ENCODE measurements at places on chromosomes 16 and 17. TPM values are rescaled to one million over a fixed set of nuclear protein-coding genes. Genes with fewer than 3 reads are reported as not detected.

DNA sequence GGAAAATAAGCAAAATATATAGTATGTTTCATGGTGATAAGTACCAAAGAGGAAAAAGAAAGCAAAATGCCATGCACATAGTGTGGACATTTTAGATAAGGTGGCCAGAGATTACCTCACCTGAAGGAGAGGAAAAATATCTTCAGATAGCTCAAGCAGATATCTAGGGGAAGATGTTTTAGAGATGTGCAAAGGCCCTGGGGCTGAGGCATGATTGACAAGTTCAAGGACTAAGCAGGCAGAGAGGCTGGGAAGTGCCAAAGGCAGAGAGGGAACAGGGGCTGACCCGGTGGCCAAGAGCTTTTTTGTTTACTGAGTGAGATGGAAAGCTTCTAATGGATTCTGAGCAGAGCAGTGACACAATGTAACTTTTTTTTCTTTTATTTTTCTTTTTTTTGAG, 4.4 kb upstream of the MT4 start:
- H3K27me3 ChIP-seq: peaks cover 28% of the 10 kb centered on the region
- peaks cover 2% of the 10 kb centered on the region for H3K4me1 ChIP-seq
- H3K36me3 ChIP-seq: no peaks in the 10 kb centered on the region
- H3K4me3 ChIP-seq: no peak overlapping the region
- DNase-seq: no peak
- H3K27ac ChIP-seq: no peak overlapping the region

- H3K27ac ChIP-seq: peak overlapping the region; percentile 97
- H3K27me3 ChIP-seq: no peaks in the 10 kb centered on the region
- H3K36me3 ChIP-seq: peaks cover 30% of the 10 kb centered on the region
Observed at GRCh38 chr17:58336456-58337209, 8.0 kb upstream of the TSPOAP1 start.

DNA sequence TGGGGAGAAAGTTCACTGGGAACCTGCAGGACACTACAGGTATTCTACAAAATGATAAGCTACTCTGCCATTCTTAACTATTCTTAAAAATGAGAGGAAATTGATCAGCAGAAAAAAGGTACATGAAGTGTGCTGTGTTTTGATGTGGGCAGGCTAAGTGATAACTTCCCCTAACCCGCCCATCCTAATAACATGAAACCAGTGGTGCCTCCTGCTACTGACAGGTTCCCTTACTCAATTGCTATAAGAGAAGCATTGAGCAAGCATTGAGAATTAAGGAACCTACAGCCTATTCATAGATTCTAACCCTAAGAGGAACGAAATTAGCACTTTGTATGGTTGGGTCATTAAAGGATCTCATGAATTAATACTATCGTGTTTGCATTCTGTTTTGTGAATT, 18.9 kb downstream of the XYLT1 start:
- peaks cover 45% of the 10 kb centered on the region for H3K4me1 ChIP-seq
- peak overlapping the region; percentile 6 for H3K4me3 ChIP-seq
- peaks cover 26% of the 10 kb centered on the region for H3K36me3 ChIP-seq
- DNase-seq: no peak

- no peaks in the 10 kb centered on the region for H3K27me3 ChIP-seq
- H3K36me3 ChIP-seq: peaks cover 6% of the 10 kb centered on the region
Observed at GRCh38 chr16:56684926-56685590, 2.8 kb downstream of the MT1X start.

GRCh38 chr17:17090642-17091103, 48.4 kb downstream of the MPRIP start:
- H3K36me3 ChIP-seq: peaks cover 11% of the 10 kb centered on the region
- DNase-seq: no peak
- H3K4me1 ChIP-seq: peaks cover 22% of the 10 kb centered on the region
- H3K27me3 ChIP-seq: no peaks in the 10 kb centered on the region
- no peak overlapping the region for H3K4me3 ChIP-seq

DNA sequence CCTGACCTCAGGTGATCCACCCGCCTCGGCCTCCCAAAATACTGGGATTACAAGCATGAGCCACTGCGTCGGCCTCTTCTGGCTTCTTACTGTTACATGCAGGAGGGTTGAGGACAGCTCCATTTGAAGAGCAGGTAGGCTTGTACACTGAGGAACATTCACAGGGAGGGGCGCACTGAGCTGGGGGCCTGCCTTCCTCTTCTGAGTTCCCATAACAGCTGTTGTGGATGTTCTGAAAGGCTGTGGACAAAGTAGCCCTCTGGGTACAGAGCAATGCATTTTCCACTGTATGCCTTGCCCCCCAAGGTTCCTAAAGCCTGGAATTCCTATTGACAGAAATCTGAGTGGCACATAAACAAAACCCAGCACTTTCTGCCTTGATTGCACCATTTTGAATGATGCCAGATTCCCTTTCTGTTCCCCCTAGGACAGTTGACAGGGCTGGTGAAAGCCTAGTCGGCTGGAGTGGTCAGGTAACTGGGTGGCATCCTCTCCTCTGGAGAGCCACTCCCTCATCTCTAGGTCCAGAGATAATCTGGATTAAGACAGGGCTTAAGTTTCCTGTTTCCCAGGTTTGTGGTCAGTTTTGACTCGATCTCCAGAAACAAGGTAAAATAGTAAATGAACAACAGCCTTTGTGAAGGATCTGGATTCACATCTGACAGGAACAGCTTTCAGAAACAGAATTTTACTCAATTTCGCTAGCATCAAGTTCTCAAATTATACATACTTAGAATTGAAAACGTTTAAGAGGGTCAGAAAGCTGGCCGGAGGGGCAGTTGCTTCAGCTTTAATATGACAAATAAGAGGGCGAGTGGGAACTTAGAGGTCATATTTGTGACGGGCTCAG, 1.3 kb upstream of the CDK5R1 start:
- H3K4me1 ChIP-seq: peaks cover 27% of the 10 kb centered on the region
- H3K27me3 ChIP-seq: no peaks in the 10 kb centered on the region
- peak overlapping the region; percentile 39 for H3K27ac ChIP-seq
- no peak for DNase-seq
- H3K36me3 ChIP-seq: peaks cover 21% of the 10 kb centered on the region
- peak overlapping the region; percentile 55 for H3K4me3 ChIP-seq

- H3K27ac ChIP-seq: peak overlapping the region; percentile 96
- peaks cover 22% of the 10 kb centered on the region for H3K36me3 ChIP-seq
- peak overlapping the region; percentile 93 for H3K4me3 ChIP-seq
- no peaks in the 10 kb centered on the region for H3K27me3 ChIP-seq
Observed at GRCh38 chr17:10698096-10698818, 863 bp downstream of the ADPRM start.

DNA sequence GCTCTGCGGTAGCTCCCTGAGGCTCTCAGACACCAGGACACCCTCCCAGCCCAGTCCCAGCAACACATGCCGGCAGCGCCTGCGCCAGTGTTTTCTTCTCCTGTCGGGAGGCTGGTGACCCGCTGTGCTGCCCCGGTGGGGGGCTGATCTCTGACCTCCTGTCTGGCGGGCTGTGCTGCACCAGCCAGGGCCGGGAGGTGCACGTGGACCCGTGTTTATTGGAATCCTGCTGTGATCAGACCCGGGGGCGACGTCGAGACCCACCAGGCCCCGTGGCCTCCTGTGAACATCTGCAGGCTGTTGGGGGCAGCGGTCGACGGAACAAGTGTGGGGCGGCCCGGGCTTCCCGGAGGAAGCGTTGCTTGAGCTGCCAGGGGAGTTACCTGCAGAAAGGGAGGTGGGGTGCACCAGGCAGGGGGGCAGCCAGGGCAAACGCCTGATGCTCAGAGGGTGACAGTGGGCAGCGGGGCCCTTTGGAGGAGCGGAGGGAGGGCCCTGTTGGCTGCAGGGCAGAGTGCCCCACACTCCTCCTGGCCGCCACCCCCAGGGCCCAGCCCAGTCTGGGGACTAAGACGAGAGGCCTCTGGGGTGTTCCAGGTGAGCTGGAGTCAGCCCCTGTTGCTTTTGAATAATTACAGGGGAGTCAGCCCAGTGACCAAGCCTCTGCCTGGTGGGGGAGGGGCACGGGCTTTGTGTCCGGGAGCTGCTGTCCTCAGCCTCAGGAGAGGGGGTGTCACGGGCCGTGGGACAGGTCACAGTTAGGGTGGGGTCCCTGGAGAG, 2.3 kb upstream of the SSTR5 start:
- peaks cover 4% of the 10 kb centered on the region for H3K4me1 ChIP-seq
- DNase-seq: no peak
- H3K36me3 ChIP-seq: no peaks in the 10 kb centered on the region
- H3K27ac ChIP-seq: no peak overlapping the region

- H3K27ac ChIP-seq: peak overlapping the region; percentile 42
- peaks cover 9% of the 10 kb centered on the region for H3K36me3 ChIP-seq
- H3K4me3 ChIP-seq: no peak overlapping the region
- no peak for DNase-seq
- peaks cover 2% of the 10 kb centered on the region for H3K27me3 ChIP-seq
Observed at GRCh38 chr16:368388-369158, 1.8 kb downstream of the MRPL28 start.

TMC6 gene
- 646 TPM for total RNA-seq

HSD17B1 gene
- 1.2 TPM for total RNA-seq

NAGS gene
- 1.4 TPM for total RNA-seq

HOXB4 gene
- total RNA-seq: 6.4 TPM

TEX14 gene
- total RNA-seq: 0.30 TPM

All from activated naive CD8-positive, alpha-beta T cell treated with anti-CD3 and anti-CD28 coated beads, Interleukin-2, amount 10 ng/mL, durations not matched to agents 7 days and 5 days (primary cell).